ENCODE measurements at places on chromosomes 2 and 18. TPM values are rescaled to one million over a fixed set of nuclear protein-coding genes. Genes with fewer than 3 reads are reported as not detected.

DNA sequence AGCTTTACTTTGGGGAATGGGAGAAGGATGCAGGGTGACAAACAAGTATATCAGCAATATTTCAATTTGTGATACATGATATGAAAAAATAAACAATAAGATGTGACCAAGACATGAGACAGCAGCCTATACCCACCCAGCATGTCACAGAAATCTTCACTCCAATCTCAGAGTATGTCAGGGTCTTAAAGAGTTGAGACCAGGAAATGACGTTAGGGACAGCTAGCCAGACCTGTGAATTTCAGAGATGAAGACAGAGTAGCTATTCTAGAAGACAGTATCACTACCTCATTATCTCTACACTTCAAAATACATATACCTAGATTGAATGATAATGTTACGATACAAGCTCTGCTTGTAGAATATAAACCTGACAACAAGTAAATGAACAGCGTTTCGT lies 282.8 kb downstream of the ZEB2 start:
- H3K4me1 ChIP-seq, result peaks cover 20% of the 10 kb centered on the region
- H3K36me3 ChIP-seq, result no peaks in the 10 kb centered on the region
- H3K27me3 ChIP-seq, result no peaks in the 10 kb centered on the region
- no peak for DNase-seq

DNA sequence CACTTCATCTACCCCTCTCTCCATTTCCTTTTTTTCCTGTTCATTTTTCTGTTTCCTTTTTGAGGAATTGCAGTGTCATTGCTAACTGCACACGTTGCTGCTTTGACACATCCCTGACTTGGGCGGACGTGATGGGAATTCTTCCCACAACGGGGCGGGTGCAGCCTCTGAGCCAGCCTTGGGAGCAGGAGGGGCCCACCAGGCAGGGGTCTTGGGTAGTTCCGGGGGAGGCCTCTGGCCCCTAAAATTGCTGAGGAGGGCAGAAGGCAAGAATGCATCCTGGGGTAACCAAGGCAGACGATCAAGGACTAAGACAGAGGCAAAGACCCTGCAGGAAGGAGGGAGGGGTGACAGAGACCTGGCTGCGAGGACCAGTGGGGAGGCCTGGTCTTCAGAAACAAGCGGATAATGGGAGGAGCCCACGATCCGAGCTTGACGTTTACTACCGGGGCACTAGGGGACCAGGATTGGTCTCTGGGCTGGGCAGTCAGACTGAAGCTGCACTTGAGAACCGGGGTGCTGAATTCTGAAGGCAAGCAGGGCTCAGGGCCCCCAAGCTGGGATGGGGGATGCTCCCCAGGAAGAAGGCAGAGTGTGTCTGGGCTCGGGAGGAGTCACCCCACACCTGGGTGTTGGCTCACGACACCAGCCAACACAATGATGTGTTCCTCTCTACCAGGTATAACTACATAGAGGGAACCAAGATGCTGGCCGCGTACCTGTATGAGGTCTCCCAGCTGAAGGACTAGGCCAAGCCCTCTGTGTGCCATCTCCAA lies 14.8 kb upstream of the CNDP1 start:
- DNase-seq, result no peak
- peaks cover 8% of the 10 kb centered on the region for H3K36me3 ChIP-seq
- H3K4me3 ChIP-seq, result no peak overlapping the region
- H3K27me3 ChIP-seq, result no peaks in the 10 kb centered on the region
- H3K4me1 ChIP-seq, result no peaks in the 10 kb centered on the region

DNA sequence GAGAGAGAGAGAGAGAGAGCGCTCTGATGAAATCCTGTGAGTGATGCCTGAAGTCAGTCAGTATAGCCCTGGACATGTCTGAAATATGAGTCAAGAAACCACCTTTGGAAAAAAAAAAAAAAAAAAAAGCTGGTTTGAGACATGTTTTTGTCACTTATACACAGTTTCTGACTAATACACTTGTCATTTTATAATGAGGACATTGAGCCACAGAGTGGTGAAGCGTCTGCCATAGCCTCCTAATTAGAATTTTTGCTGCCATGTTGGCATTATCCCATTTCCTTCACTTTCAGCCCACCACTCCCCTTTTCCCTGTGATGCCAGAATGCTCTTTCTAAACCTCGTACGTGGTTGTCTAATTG lies 15.7 kb upstream of the MYO3B start:
- DNase-seq, result no peak
- no peak overlapping the region for H3K4me3 ChIP-seq
- peaks cover 13% of the 10 kb centered on the region for H3K27me3 ChIP-seq

DNA sequence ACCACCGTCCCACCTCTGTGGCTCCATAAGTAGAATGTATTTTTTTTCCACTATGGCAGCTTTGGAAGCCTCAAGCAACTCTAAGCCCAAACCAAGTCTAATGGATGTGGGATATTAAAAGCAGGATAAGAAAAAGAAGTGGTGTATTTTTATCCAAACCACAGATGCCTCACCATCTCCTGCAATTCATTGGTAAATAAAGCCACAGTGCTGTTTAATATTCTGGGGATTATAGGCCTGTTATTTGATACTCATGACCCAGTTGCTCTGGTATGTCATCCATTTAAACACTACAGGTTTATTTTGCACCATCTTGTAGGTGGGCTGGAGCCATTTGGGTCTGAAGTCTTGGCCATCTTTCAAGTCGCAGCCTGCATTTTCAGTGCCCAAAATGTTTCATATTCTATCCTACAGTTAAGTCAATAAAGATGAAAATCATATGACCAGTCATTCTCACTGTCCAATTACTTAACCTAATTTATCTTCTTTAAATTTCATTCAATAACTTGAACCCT lies 279.5 kb upstream of the EPHA4 start:
- no peak overlapping the region for H3K27ac ChIP-seq
- no peaks in the 10 kb centered on the region for H3K4me1 ChIP-seq
- H3K36me3 ChIP-seq, result no peaks in the 10 kb centered on the region
- no peaks in the 10 kb centered on the region for H3K27me3 ChIP-seq

GRCh38 chr2:178819992-178820391 lies 12.8 kb upstream of the TTN start:
- peaks cover 4% of the 10 kb centered on the region for H3K4me1 ChIP-seq
- peak overlapping the region; percentile 81 for H3K4me3 ChIP-seq
- peak overlapping the region; percentile 90 for H3K27ac ChIP-seq
- no peaks in the 10 kb centered on the region for H3K36me3 ChIP-seq
- DNase-seq, result no peak

The ACTR2 gene
- 258 TPM for total RNA-seq

GRCh38 chr2:84924173-84925106 lies 19.0 kb downstream of the TMSB10 start:
- H3K27ac ChIP-seq, result peak overlapping the region; percentile 98
- H3K36me3 ChIP-seq, result no peaks in the 10 kb centered on the region
- peak; percentile 59 for DNase-seq
- H3K4me3 ChIP-seq, result peak overlapping the region; percentile 54

DNA sequence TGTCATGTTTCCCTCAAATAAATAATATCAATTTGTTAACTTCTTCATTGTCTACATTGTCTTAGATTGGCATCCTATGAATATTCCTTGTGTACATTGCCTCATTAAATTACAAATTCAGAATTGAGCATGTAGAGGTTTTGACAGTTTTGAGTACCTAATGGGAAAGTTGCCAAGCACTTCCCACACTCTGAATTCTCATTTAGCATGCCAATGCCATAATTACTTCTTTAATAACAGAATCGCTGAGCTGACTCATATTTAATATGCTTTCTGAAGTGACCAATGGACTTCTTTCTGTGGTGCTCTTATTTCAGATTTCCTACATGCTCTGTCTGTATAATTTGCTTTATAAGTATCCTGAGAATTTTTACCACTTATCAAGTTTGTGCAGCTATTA lies 114.4 kb upstream of the NOL4 start:
- no peak overlapping the region for H3K27ac ChIP-seq
- H3K27me3 ChIP-seq, result no peaks in the 10 kb centered on the region
- no peaks in the 10 kb centered on the region for H3K36me3 ChIP-seq
- no peak overlapping the region for H3K4me3 ChIP-seq

- no peaks in the 10 kb centered on the region for H3K27me3 ChIP-seq
- H3K4me1 ChIP-seq, result peaks cover 67% of the 10 kb centered on the region
- no peak for DNase-seq
- H3K4me3 ChIP-seq, result peak overlapping the region; percentile 98
- H3K27ac ChIP-seq, result peak overlapping the region; percentile 98
- no peaks in the 10 kb centered on the region for H3K36me3 ChIP-seq
Measured at GRCh38 chr2:27070653-27071276, 689 bp downstream of the OST4 start.

DNA sequence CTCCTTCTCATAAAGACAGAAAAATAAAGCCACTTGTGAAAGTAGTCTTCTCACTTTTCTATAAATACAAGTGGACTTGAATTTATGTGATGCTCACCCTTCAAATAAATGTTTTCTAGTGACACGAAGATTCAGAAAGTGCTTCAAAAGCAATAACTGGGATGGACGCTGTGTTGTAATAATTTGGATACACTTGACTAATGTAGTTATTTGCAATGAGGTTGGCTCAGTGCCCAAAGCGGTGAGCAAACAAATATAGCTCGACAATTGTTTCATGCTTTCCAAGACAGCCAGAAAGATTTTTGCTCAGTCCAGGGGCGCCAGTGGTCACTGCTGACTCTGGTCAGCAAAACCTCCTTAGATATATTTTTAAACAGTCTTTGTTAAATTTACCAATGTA lies 278.6 kb upstream of the KLHL14 start:
- DNase-seq, result no peak
- no peaks in the 10 kb centered on the region for H3K27me3 ChIP-seq
- no peaks in the 10 kb centered on the region for H3K36me3 ChIP-seq
- H3K4me3 ChIP-seq, result no peak overlapping the region
- no peak overlapping the region for H3K27ac ChIP-seq

The EFR3B gene
- 0.14 TPM for total RNA-seq

GRCh38 chr2:39289609-39290008 lies 45.8 kb upstream of the CDKL4 start:
- no peak overlapping the region for H3K27ac ChIP-seq
- no peaks in the 10 kb centered on the region for H3K27me3 ChIP-seq
- peaks cover 57% of the 10 kb centered on the region for H3K36me3 ChIP-seq
- H3K4me1 ChIP-seq, result no peaks in the 10 kb centered on the region
- H3K4me3 ChIP-seq, result no peak overlapping the region

DNA sequence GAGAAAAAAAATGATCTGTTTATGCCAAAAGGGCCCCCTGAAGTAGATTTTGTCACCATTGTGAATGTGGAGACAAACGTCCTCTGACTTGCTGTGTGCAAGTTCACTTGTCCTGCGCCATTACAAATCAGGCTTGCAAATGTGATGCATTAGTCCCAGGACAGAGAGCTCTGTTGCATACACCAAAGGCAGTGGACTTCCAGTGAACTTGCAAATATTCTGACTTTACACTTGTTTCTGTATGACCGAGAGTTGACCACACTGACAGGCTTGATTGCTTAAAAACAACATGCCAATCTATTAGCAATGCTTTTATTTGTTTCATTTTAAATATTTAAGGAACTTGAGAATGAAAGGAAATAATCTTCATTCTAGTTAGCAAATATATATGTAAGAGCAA lies 293.2 kb downstream of the PLCL1 start:
- no peaks in the 10 kb centered on the region for H3K4me1 ChIP-seq
- H3K4me3 ChIP-seq, result no peak overlapping the region
- DNase-seq, result no peak
- no peak overlapping the region for H3K27ac ChIP-seq

- no peak overlapping the region for H3K27ac ChIP-seq
- peaks cover 24% of the 10 kb centered on the region for H3K4me1 ChIP-seq
- no peak for DNase-seq
Measured at GRCh38 chr2:239605976-239606375, 205.2 kb upstream of the HDAC4 start.

DNA sequence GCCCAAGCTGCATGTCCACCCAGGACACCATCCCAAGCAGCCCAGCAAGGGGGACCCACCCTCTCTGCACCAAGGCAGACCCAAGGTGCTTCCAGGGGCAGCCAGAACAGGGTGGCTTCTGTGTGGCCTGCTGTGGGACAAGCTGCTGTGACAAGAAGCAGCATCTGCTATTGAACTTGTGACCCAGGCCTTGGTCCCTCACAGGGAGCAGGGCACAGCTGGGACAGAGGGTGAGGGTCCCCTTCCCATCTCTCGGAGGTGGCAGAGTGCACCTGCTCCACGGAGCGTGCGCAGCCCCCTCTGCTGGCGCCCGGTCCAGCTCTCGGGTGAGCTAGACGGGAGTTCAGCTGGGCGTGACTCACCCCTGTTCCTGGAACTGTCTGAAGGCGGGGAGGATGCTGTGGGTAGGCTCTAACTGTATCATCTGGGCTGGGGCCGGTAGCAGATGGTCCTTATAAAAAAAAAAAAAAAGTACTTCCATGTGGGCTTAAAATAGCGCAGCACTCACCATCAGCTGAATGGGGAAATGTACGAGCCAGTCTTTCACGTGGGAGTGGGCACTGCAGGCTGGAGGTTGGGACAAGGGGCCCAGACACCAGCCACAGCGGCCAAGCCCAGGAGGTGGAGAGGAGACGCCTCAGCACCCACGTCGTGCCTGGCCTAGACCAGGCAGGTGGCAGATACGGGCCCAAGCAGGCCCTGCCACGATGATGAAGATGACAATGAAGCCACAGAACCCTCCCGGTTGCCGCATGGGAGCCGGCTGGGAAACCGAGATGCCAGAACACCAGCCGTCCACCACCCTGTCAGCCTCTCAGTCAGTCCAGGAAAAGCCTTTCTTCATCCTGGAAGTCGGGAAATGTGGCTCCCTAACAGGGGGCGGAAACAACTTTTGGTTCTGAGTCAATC lies 136.8 kb upstream of the ID2 start:
- H3K4me3 ChIP-seq, result peak overlapping the region; percentile 41
- H3K27ac ChIP-seq, result no peak overlapping the region
- no peaks in the 10 kb centered on the region for H3K36me3 ChIP-seq
- peak; percentile 28 for DNase-seq
- no peaks in the 10 kb centered on the region for H3K27me3 ChIP-seq

The RAPGEF4 gene
- 1.2 TPM for total RNA-seq

- peaks cover 10% of the 10 kb centered on the region for H3K36me3 ChIP-seq
- H3K27ac ChIP-seq, result peak overlapping the region; percentile 78
- no peak for DNase-seq
- H3K4me1 ChIP-seq, result peaks cover 12% of the 10 kb centered on the region
- H3K4me3 ChIP-seq, result no peak overlapping the region
- no peaks in the 10 kb centered on the region for H3K27me3 ChIP-seq
Measured at GRCh38 chr2:226984750-226985582, 149.1 kb downstream of the RHBDD1 start.

DNA sequence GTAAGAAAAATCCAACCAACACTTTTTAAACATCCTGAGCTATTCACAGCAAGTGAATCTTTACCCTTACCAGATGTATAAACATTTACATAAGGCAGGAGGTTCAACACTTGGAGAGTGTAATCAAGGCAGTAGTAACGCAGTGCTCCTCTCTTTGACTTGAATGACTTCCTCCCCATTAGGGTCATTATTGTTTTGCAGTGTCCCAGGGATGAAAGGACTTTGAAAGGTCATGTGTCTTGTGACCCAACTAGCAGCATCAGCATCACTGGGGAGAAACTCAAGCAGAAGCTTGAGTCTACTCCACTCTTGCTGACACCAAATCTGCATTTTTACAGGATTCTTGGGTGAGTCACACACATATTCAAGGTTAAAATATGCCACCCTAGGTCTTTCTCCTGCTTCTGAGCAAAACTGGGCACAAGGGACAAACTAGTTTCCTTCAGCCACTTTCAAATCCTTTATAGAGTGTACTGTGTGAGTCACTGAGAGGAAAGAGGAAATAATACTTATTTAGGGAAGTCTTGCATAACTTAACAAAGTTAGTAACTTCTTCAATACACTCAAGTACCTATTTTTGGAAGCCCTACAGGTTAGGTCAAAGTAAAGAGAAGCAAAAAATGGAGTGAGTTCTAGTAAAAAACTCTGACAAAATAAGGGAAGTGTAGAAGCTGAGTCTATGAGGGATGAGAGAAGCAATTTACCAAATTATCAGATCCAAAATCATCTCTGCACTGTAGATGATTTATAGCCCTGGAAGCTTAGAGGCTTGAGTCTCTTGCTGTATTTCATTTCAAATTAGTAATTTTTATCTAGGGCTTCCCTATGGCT lies 51.0 kb upstream of the EML4 start:
- H3K36me3 ChIP-seq, result no peaks in the 10 kb centered on the region
- H3K4me1 ChIP-seq, result peaks cover 49% of the 10 kb centered on the region
- H3K27ac ChIP-seq, result peak overlapping the region; percentile 77
- H3K27me3 ChIP-seq, result no peaks in the 10 kb centered on the region
